ENCODE measurements at places on chromosomes 13 and 19.

GRCh38 chr13:109719962-109720646 lies 66.3 kb downstream of the IRS2 start:
- H3K4me1 ChIP-seq, result no peaks in the 10 kb centered on the region
- DNase-seq, result no peak
- no peak overlapping the region for H3K27ac ChIP-seq
- no peaks in the 10 kb centered on the region for H3K36me3 ChIP-seq
- H3K27me3 ChIP-seq, result no peaks in the 10 kb centered on the region

- H3K27ac ChIP-seq, result no peak overlapping the region
- no peak overlapping the region for H3K4me3 ChIP-seq
- DNase-seq, result peak; percentile 34
- no peaks in the 10 kb centered on the region for H3K36me3 ChIP-seq
Observed at GRCh38 chr19:45473682-45474605, 6.1 kb downstream of the FOSB start.

DNA sequence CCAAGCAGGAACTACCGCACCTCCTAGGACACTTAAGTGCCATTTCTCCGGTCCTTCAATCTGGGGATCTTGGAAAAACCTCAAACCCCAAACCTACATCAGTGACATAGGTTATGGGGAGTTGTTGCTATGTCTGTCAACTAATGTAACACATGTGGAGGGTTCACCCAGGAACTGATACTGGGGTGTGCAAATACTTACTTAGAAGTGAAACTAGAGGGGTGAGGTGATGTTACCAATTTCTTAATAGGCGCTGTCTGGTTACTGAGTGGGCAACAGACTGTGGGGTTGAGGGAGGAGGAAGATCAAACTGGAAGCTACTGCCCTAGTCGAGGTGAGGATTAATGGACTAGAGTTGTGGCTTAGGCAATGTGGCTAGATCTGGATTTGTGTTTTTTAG lies 1.9 kb downstream of the ZNF586 start:
- H3K4me1 ChIP-seq, result peaks cover 5% of the 10 kb centered on the region
- DNase-seq, result no peak
- no peak overlapping the region for H3K4me3 ChIP-seq
- H3K36me3 ChIP-seq, result no peaks in the 10 kb centered on the region
- no peak overlapping the region for H3K27ac ChIP-seq

- H3K4me3 ChIP-seq, result peak overlapping the region; percentile 33
- peak overlapping the region; percentile 60 for H3K27ac ChIP-seq
- no peaks in the 10 kb centered on the region for H3K27me3 ChIP-seq
- peak; percentile 64 for DNase-seq
- H3K36me3 ChIP-seq, result no peaks in the 10 kb centered on the region
Observed at GRCh38 chr19:48271531-48272151, 1.8 kb downstream of the ZNF114 start.

- H3K4me3 ChIP-seq, result no peak overlapping the region
- DNase-seq, result no peak
- H3K36me3 ChIP-seq, result no peaks in the 10 kb centered on the region
- peaks cover 14% of the 10 kb centered on the region for H3K4me1 ChIP-seq
- H3K27ac ChIP-seq, result no peak overlapping the region
Observed at GRCh38 chr13:36166046-36166445, 34.9 kb upstream of the DCLK1 start.

DNA sequence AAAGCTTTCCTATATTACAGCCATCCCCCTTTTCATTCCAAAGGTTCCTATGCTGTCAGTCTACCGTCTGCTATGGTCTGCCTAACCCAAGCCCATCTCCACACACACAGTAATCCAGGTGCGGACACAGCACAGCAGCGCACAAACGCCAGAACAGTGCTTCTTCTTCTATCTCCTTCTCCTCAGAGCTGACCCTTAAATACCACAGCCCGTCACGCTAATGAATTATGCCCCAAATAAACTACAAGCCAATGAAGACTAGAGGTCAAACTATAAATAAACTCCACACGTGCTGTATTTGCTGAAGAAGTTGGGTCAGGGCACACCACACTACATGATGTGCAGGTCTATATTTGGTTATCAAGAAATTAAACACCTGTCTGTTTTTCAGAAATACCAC lies 71.8 kb downstream of the TBC1D4 start:
- no peaks in the 10 kb centered on the region for H3K36me3 ChIP-seq
- H3K27ac ChIP-seq, result no peak overlapping the region
- H3K4me1 ChIP-seq, result peaks cover under 1% of the 10 kb centered on the region
- no peak overlapping the region for H3K4me3 ChIP-seq
- H3K27me3 ChIP-seq, result no peaks in the 10 kb centered on the region
- DNase-seq, result no peak

- no peaks in the 10 kb centered on the region for H3K4me1 ChIP-seq
- no peak overlapping the region for H3K4me3 ChIP-seq
- H3K27ac ChIP-seq, result no peak overlapping the region
Observed at GRCh38 chr13:107531816-107532215, 683.5 kb downstream of the LIG4 start.

DNA sequence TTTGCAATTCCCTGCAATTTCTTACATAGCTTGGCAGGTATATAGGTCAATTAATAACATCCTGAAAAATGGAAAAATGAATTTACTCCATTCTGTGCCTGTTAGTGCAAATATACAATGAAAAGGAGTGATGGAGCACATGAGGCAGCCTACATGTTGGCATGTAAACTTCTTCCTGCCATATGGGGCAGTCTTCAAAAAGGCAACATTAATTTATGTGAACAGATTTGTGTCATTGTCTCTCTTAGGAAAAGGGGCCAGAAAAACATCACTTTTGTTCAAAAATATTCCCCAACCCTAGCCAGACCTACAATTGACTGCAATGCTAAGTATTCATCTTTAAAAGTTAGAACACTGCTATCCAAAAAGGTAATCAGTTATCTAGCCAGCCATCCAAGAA lies 332.2 kb downstream of the TBC1D4 start:
- H3K27me3 ChIP-seq, result no peaks in the 10 kb centered on the region
- H3K4me1 ChIP-seq, result no peaks in the 10 kb centered on the region
- H3K27ac ChIP-seq, result no peak overlapping the region
- H3K36me3 ChIP-seq, result no peaks in the 10 kb centered on the region
- no peak overlapping the region for H3K4me3 ChIP-seq

- H3K4me1 ChIP-seq, result no peaks in the 10 kb centered on the region
- no peaks in the 10 kb centered on the region for H3K27me3 ChIP-seq
- no peaks in the 10 kb centered on the region for H3K36me3 ChIP-seq
- no peak overlapping the region for H3K4me3 ChIP-seq
- no peak for DNase-seq
Observed at GRCh38 chr19:35279985-35280821, 2.1 kb upstream of the HAMP start.

- no peak for DNase-seq
- H3K4me1 ChIP-seq, result no peaks in the 10 kb centered on the region
- H3K36me3 ChIP-seq, result no peaks in the 10 kb centered on the region
- no peak overlapping the region for H3K27ac ChIP-seq
- no peak overlapping the region for H3K4me3 ChIP-seq
Observed at GRCh38 chr19:33470686-33471085, 50.9 kb downstream of the PEPD start.

- no peaks in the 10 kb centered on the region for H3K4me1 ChIP-seq
- H3K27ac ChIP-seq, result no peak overlapping the region
- DNase-seq, result no peak
- no peak overlapping the region for H3K4me3 ChIP-seq
- no peaks in the 10 kb centered on the region for H3K36me3 ChIP-seq
Observed at GRCh38 chr13:59303433-59303832, 860.3 kb downstream of the DIAPH3 start.

GRCh38 chr13:50006426-50007135 lies 8.7 kb upstream of the KCNRG start:
- H3K27me3 ChIP-seq, result no peaks in the 10 kb centered on the region
- no peak overlapping the region for H3K27ac ChIP-seq
- DNase-seq, result no peak

- no peak overlapping the region for H3K4me3 ChIP-seq
- DNase-seq, result no peak
- no peaks in the 10 kb centered on the region for H3K4me1 ChIP-seq
- H3K36me3 ChIP-seq, result no peaks in the 10 kb centered on the region
- H3K27ac ChIP-seq, result no peak overlapping the region
- H3K27me3 ChIP-seq, result no peaks in the 10 kb centered on the region
Observed at GRCh38 chr13:63595811-63596210, 2180.2 kb upstream of the PCDH20 start.

GRCh38 chr19:44530777-44531176 lies 1.3 kb upstream of the CEACAM20 start:
- no peak overlapping the region for H3K4me3 ChIP-seq
- DNase-seq, result no peak
- H3K36me3 ChIP-seq, result no peaks in the 10 kb centered on the region
- no peak overlapping the region for H3K27ac ChIP-seq
- no peaks in the 10 kb centered on the region for H3K4me1 ChIP-seq

DNA sequence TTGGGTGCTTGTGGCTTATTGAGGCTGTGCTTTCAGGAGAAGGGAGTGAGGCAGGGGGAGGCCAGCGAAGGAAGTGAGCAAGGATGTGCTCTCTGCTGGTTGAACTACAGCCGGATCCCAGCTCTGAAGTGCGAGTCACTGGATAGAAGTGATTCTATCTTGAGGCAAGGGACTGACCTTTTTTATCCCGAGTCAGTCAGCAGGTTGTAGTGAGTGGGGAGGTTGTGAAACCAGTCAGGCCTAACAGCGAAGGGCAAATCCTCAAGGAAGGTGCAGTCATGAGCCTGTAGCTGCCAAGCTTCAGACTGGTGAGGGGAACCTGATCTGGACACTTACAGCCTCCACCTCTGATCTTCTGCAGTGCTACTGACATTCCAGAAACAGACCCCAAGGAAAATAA lies 18.6 kb downstream of the SCEL start:
- H3K27me3 ChIP-seq, result no peaks in the 10 kb centered on the region
- H3K4me1 ChIP-seq, result no peaks in the 10 kb centered on the region
- H3K36me3 ChIP-seq, result no peaks in the 10 kb centered on the region
- no peak overlapping the region for H3K27ac ChIP-seq
- H3K4me3 ChIP-seq, result no peak overlapping the region
- DNase-seq, result no peak

DNA sequence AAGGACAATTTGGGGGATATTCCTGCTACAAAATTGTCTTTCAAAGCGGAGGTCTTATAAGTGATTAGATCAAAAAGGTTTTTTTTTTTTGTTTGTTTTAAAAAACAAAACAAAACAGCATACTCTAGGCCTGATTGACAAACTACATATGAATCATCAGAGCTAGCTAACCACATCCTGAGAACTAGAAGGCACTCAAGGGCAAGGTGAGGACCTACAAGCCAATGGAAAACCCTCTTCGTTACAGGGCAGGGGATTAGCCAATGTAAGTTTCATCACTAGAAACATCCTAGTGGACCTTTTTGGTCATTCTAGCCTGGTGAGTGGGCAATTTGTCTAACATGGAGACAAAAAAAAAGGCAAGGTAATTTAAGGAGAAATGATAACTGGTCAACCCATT lies 428.6 kb downstream of the RFC3 start:
- no peaks in the 10 kb centered on the region for H3K36me3 ChIP-seq
- H3K27me3 ChIP-seq, result no peaks in the 10 kb centered on the region
- no peak overlapping the region for H3K27ac ChIP-seq
- DNase-seq, result no peak
- no peaks in the 10 kb centered on the region for H3K4me1 ChIP-seq
- H3K4me3 ChIP-seq, result no peak overlapping the region

- H3K36me3 ChIP-seq, result no peaks in the 10 kb centered on the region
- DNase-seq, result no peak
- peaks cover 5% of the 10 kb centered on the region for H3K4me1 ChIP-seq
- no peak overlapping the region for H3K27ac ChIP-seq
- H3K27me3 ChIP-seq, result peaks cover 23% of the 10 kb centered on the region
Observed at GRCh38 chr19:10412257-10412977, 7.9 kb upstream of the PDE4A start.

GRCh38 chr13:93976528-93976927 lies 503.0 kb downstream of the DCT start:
- no peak for DNase-seq
- H3K4me3 ChIP-seq, result no peak overlapping the region
- no peaks in the 10 kb centered on the region for H3K4me1 ChIP-seq

DNA sequence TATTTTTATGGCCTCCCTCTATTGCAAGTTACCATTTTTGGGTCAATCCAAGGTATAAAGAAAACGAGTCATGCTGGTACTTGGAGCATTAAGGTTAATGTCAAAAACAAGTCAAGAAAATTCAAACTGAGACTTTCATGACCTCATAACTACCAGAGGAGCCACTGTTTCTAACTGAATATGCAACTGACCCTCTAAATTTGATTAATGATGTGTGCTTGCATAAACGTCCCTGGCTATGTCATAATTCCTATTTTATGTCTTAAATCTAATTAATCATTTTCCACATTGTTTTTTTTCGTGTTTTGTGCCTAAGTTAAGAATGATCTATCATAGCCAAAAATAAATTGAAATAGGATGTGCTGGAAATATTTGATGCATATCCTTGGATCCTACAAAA lies 396.7 kb upstream of the GPC6 start:
- no peaks in the 10 kb centered on the region for H3K27me3 ChIP-seq
- DNase-seq, result no peak
- no peaks in the 10 kb centered on the region for H3K4me1 ChIP-seq
- no peak overlapping the region for H3K27ac ChIP-seq
- H3K36me3 ChIP-seq, result no peaks in the 10 kb centered on the region

DNA sequence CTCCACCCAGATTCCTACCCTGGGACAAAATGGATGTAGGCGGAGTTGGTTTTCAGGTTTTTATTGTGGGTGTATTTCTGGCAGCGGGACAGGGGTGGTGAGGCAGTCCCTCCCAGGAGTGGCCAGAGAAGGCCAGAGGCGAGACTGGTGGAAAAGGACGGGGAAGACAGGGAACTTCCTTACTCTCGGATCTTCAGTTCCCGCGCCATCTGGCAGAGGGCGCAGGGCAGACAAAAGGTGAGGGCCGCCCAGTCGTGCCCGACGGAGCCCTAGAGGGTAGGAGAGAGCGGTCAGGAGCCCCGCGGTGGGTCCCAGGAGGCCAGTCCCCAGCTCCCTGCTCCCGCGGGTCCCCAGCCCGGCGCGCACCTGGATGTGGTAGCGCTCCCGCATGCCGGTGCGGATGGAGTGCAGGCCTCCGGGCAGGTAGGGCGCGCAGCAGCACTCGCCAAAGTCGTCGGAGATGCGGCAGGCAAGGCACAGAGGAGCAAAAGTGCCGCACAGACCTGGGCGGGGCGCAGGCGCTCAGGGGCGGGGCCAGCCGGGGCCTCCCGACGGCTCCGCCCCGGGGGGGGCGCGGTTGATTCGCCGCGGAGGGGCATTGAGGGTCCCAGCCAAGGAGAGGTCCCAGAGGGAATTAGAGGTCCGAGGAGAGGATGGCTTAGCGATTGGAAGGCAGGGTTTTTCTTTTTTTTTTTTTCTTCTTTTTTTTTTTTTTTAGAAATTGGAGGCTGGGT lies 3.0 kb downstream of the CNFN start:
- H3K4me3 ChIP-seq, result peak overlapping the region; percentile 66
- peak; percentile 82 for DNase-seq
- H3K4me1 ChIP-seq, result no peaks in the 10 kb centered on the region
- peaks cover 25% of the 10 kb centered on the region for H3K27me3 ChIP-seq
- no peaks in the 10 kb centered on the region for H3K36me3 ChIP-seq

DNA sequence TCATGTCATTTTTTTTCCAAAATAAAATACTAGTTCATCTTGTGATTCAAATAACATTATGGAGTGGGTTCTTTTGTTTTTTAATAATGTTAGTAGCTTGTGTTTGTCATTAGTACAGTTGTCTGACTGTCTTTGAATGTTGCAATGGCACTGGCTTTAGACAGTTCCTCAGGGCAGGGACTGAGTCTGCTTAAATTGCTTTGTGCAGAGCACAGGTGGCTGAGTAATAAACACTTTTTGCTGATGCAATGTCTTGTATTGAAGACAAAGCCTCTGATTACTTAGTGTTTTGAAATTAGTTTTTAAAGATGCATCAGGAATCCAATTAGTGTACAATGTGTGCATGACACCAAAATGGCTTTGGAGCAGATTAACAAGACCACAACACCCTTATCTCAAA lies 88.7 kb upstream of the PCDH9 start:
- no peak overlapping the region for H3K4me3 ChIP-seq
- DNase-seq, result no peak
- H3K4me1 ChIP-seq, result no peaks in the 10 kb centered on the region
- H3K36me3 ChIP-seq, result no peaks in the 10 kb centered on the region
